Stimulated activated CD4-positive, alpha-beta T cell treated with anti-CD3 and anti-CD28 coated beads, Interleukin-1b, Interleukin-23, amount 100 ng/mL, for 1 hour (primary cell): ENCODE measurements at places on chromosomes 12 and 14.

- no peak for DNase-seq
Observed at GRCh38 chr12:4552191-4552590, 9.8 kb upstream of the DYRK4 start.

DNA sequence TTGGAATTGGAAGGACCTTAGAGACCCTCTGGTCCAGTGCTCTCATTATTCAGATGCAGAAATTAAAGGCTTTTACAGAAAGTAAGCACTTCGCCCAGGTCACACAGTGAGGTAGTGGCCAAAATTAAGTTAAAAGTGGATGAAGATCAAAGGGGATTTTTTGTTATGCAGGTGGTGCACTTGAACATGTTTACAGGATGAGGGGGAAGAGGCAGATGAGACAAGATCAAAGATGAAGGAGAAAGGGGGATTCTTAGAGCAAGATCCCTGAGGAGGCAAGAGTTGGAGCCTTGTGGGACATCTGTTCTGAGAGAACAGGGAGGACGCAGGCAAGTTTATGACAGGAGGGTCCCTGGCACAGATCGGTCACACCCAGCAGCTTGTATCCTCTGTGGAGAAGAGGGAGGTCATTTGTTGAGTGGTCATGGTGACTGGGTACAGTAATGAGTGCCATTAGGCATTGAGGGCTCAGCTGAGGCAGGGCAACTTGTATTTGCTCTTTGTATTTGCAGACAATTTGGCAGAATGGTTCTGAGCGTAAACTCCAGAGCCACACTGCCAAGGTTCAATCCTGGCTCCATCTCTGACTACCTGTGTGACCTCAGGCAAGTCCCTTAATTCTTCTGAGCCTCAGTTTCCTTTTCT is 84.0 kb downstream of the BORCS5 start:
- DNase-seq: no peak

GRCh38 chr14:81408595-81408994 is 8.5 kb upstream of the STON2 start:
- DNase-seq: no peak

- DNase-seq: no peak
Observed at GRCh38 chr12:126734710-126735109, 1532.3 kb upstream of the TMEM132C start.

- DNase-seq: no peak
Observed at GRCh38 chr14:54650959-54651351, 84.0 kb downstream of the SAMD4A start.

DNA sequence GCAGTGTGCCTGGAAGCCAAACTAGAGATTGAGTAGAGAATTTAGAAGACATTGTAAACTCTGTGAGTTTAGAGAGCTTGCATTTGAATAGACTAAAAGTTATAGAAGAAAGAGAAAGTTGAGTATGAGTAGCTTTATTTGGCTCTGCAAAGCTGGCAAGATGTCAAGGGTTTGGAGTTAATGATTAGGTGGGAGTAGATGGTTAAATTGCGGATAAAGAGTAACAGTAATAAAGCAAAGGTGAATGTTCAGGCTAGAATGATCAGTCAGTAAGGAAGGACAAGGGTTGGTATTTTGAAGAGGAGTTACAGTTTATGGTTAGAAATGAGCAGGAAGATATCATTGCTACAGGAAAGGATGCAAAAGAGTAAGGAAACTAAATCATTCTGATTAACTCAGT is 5.2 kb downstream of the PPM1A start:
- no peak for DNase-seq

GRCh38 chr14:92984896-92985295 is 61.9 kb downstream of the CHGA start:
- DNase-seq: no peak

DNA sequence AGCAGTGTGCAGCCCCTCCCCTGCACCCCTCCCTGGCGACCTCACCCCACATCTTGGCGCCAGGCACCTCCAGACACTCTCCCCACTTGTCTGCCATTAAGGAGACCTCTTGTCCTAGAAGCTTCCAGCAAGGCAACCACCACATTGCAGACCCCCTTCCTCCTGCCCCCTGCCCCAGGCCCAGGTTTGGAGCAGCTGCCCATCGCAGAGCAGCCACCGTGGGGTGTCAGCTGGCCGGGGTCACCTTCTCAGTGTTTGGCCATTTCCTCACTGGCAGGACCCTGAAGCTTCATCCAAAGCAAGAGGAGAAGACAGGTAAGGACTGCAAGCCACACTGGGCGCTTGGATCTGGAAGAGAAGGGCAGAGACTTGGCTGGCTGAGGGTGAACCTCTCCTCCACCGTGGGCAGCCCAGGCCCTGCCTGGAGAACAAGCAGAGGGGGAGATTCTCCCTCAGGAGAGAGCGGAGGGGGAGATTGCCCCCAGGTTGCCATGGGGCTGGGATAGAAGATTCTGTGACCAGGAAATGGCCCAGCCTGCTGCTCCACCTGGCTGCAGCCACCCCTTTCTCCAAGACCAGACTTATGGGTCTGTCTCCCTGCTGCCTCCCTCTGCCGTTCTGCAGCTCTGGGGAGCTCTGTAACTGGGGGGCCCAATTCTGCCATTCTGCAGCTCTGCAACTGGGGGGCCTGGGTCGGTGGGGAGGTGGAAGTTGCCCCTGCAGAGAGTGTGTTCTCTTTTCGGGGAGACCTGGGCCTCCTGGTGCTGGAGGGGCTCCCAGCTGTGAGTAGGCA is 72.9 kb upstream of the C14orf180 start:
- DNase-seq: no peak
